NCI-H774 (cell line): ENCODE measurements at places on chromosomes 7 and 10.

GRCh38 chr10:25797888-25798429 lies 136.1 kb upstream of the MYO3A start:
- DNase-seq, result no peak

DNA sequence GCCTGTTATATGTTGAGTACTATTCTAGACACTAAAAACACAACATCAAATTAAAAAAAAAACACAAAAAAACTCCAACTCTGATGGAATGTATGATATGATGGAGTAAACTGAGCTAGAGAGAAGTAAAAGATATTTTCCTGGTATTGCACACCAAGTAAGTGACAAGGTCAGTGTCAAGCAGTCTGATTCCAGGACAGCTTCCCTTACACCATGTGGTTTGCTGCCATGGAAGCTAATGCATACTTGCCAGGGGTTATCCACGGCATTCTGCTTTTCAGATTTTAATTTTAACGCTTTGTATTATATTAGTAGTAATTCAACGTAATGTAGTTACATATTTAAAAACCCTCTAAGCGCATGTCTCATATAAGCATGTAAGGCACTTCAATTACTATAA lies 48.4 kb downstream of the CACNA2D1 start:
- no peak for DNase-seq

GRCh38 chr7:36904802-36905201 lies 180.5 kb upstream of the AOAH start:
- DNase-seq, result no peak

DNA sequence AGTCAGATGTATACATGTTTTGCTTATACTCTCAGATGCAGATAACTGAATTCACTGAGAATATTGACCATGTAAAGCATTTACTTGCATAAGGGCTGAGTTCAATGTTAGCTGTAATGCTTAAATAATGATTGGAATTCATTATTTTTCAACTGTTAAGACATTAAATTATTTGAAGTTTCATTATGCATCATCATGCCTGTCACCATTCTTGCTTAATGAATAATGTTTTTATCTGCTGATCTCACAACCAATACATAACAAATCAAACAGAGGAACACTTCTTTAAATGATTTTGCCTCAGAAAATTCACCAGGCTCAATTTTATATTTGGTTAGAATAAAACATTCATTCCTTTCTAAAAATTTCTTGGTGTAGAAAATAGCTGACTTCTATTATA lies 233.4 kb downstream of the GPR37 start:
- no peak for DNase-seq

DNA sequence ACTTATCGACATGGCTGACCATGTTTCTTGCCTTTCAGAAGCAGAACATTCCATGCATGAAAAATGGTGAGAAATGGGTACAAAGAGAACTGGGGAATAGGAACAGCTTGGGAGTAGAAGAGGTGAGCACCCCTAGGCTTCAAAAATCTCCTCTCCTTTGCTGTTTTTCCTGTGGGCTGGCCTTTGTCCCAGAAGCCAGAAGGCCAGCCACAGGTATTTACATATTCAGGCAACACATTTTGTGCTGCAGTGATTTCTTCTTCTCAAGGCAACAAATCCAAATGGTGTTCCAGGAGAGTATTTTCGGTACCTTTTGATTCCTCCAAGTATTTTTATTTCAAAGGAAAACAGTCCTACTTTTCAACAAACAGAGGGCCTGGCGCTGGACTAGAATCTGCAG lies 31.1 kb downstream of the ADARB2 start:
- no peak for DNase-seq

DNA sequence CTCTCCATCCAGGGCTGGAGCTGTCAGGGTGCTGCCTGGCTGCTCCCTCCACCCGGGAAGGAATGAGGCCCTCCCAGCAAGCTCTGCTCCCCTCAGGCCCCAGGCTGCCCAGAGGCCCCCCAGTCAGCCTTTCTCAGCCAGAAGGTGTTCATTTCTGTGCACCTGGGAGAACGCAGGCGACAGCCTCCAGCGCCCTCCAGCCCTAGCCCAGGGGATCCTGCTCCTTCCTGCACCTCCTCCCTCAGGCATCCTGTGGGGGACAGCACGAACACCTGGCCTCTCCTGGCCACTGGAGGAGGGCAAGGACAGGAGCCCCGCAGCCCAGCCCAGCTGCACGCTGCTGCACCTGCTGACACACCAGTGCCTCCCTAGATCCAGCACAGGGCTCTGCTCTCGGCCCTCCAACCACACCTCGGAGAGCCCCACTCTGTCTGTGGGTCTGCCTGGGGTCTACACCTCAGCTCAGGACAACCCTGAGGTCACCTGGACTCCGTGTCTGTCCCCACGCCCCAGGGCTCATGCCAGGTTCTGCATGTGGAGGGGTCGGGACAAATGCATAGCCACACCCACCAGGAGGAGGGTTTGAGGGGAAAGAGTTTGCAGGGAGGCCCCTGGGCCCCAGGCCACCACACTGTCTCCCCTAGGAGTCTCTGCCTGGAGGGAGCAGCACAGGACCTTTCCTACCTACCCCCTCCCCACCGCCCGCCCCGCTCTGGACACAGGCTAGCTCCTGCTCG lies 7.4 kb upstream of the PWWP2B start:
- no peak for DNase-seq

DNA sequence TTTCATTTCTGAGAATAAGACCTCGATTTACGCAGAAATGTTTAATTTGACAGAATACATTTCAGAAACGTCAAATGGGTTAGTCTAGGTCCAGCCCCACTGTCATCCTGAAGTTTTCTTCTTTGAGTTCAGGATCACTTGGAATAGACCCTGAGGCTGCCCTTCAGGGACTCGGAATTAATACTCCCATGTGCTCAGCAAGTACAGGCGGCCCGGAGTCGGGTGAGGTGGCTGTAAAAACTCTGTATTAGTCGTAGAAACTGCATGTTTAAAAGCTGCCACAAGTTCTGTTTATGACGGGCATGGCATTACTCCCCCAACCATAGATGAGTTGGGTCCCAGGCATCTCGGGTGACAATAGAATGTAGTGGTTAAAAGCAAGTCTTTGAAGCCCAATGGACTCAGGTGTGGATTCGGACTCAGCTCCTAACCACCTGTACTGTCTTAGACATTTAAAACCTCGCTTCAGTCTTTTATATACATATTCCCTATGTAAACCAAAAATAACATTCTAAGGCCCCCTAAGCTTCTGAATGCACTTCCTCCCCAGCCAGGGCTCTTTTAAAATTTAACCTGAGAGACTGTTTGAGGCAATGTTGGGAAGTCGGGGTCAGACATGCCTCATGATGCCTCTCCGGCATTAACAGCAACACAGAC lies 216.3 kb downstream of the ADARB2 start:
- no peak for DNase-seq

GRCh38 chr7:130926001-130926691 lies 192.1 kb upstream of the KLF14 start:
- DNase-seq, result no peak

GRCh38 chr7:90246171-90246570 lies 1.2 kb downstream of the CFAP69 start:
- no peak for DNase-seq

DNA sequence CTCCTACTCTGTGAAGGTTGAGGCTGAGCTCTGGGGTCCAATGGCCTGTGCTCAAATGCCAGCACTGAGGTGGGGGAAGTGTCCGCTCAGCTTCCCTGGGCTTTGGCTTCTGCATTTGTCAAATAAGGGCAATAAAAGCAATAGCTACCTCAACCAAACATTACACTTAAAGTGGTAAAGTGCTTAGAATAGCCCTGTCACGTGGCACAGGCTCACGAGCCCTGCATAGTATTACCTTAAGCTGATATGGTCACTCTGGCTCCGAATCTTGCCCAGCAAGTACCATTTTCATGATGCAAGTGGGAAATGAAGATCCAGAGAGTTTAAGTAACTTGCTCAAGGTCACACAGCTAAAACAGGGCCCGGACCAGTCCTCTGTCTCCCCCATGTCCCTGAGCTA lies 451.1 kb upstream of the ZMIZ1 start:
- DNase-seq, result no peak

- no peak for DNase-seq
Observed at GRCh38 chr10:90816466-90816865, 41.4 kb downstream of the HTR7 start.
